ENCODE measurements at places on chromosomes 7 and 10.

- H3K36me3 ChIP-seq = no peaks in the 10 kb centered on the region
- no peak overlapping the region for H3K4me3 ChIP-seq
- no peak overlapping the region for H3K27ac ChIP-seq
- DNase-seq = no peak
- no peaks in the 10 kb centered on the region for H3K4me1 ChIP-seq
Measured at GRCh38 chr10:20993389-20993788, 96.3 kb upstream of the NEBL start.

GRCh38 chr7:1741751-1742554 is 71.9 kb downstream of the ELFN1 start:
- no peak for DNase-seq
- H3K27ac ChIP-seq = no peak overlapping the region

- H3K36me3 ChIP-seq = no peaks in the 10 kb centered on the region
- H3K27ac ChIP-seq = no peak overlapping the region
- no peaks in the 10 kb centered on the region for H3K4me1 ChIP-seq
- H3K27me3 ChIP-seq = peaks cover 3% of the 10 kb centered on the region
- no peak for DNase-seq
- no peak overlapping the region for H3K4me3 ChIP-seq
Measured at GRCh38 chr10:131433568-131433967, 122.0 kb upstream of the TCERG1L start.

DNA sequence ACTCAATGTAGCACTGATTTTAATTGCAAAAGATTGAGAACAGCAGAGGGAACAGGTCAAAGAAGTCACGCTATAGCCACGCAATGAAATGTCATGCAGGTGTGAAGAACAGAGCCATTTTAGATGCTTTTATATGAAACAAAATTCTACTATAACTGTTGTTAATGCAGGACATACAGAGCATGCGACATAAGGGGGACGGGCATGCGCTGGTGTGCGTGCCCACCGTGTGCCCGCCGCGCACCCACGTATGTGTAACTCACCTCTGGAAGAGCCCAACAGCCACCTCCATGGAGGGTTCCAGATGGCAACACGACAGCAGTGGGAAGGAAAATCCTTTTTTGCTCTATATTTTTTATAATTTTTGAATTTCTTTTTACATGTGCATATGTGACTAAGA is 410.0 kb upstream of the RNF32 start:
- no peak for DNase-seq
- no peak overlapping the region for H3K27ac ChIP-seq

DNA sequence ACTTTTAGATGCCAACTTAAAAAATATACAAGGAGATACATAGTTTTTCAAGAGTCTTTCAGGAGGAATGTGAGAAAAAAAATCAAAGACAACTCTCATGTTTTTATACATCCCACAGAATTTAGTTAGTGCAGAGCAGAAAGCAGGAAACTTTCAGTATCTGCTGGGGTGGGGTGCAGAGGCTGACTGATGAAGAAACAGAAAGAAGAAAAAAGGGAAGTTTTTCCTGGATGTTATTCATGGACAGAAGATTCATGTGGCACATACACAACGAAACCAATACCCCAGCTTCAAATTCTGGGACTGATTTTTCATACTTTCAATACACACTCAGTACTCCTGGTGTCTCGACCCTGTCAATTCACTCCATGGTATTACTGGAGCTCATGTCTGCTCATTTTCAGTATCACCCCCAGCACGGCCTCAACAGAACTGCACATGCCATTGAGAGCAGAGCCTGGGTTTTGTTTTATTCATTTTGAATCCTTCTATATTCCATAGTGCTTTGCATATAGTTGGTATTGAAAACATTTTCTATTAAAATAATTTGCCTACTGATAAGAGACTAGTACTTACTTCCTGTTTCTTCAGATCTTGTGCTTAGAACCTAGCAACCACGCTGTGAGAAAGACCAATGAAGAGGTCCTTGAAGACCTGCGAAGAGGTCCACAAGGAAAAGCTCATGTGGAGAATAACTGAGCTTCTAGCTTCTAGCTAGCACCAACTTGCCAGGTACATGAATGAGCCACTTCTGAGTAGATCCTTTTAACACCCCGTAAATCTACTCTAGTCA is 49.0 kb downstream of the NDUFB2 start:
- H3K4me3 ChIP-seq = no peak overlapping the region
- H3K27ac ChIP-seq = peak overlapping the region; percentile 31
- peaks cover 60% of the 10 kb centered on the region for H3K36me3 ChIP-seq
- H3K27me3 ChIP-seq = no peaks in the 10 kb centered on the region
- no peak for DNase-seq
- H3K4me1 ChIP-seq = peaks cover 12% of the 10 kb centered on the region

GRCh38 chr10:111109501-111110242 is 32.8 kb downstream of the ADRA2A start:
- no peak overlapping the region for H3K4me3 ChIP-seq
- no peaks in the 10 kb centered on the region for H3K4me1 ChIP-seq
- H3K27ac ChIP-seq = no peak overlapping the region

DNA sequence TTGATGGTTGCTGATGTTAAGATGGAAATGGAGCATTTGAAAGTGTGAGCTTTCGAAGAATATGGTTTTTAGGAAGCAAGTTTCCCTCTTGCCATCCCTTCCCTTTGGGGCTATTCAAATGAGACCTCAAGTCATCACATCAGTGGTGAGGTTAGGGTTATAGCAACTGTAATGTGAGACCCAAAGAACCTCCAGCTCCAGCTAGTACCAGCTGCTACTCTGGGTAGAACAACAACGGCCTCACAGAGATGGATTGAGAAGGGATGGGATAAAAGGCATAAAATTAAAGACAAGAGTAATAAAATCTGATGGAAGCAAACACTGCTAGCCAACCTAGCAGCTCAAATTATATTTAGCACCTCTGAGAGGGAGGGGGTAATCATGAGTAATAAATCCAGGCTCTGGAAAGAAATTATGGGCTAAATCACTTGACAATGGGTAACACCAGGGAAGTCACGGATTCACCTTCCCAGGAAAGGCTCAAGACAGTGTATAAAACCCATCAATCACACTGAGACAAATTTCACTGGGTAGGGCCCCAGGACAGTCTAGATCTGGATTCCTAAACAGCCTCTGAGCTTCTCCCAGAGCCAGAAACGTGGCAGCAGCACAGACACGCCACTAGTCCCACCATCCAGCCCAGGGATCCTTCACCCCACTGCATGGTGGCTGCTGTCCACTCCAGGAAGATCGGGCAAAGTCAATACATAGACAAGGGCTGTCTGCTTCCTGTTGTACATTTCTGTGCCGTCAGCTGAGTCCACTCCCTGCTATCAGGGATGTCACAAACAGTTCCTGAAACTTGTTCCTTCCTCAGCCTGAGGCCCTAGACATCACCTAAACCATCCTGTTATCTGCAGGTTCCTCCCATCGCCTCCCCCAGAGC is 151.1 kb downstream of the GFRA1 start:
- no peaks in the 10 kb centered on the region for H3K36me3 ChIP-seq
- no peak for DNase-seq
- no peak overlapping the region for H3K4me3 ChIP-seq
- no peaks in the 10 kb centered on the region for H3K4me1 ChIP-seq
- H3K27ac ChIP-seq = no peak overlapping the region

GRCh38 chr10:112945811-112946210 is 4.2 kb upstream of the TCF7L2 start:
- no peaks in the 10 kb centered on the region for H3K36me3 ChIP-seq
- H3K4me1 ChIP-seq = peaks cover 18% of the 10 kb centered on the region
- DNase-seq = no peak
- no peak overlapping the region for H3K27ac ChIP-seq

DNA sequence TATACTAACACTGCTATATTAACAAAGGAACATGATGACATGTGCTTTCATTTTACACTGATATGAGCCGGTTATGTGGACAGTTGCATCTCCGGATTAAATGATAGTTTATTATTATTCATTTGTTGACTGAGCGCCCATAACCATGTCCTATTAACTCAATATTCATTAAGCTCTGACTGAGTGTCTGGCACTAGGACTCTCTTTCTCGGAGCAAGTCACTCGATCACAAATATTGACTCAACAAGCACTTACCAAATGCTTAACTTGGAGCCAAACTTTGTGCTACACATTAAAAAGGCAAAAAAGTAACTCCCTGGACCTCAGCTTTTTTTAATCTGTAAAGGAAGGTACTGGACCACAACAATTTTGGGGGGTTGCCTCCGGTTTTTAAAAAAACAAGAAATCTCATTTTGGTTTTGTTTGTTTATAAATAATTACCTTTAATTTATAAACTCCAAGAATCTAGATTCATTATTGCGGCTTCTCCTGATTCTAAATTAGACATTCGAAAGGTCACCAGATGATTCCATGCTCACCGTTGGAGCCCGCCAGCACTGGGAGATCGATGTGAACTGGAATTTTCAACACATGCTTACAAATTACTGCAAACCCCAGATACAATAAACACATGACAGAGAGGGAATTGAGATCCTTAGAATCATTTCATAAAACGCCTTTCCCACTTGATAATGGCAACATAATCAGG is 8.9 kb upstream of the LYZL1 start:
- no peak overlapping the region for H3K27ac ChIP-seq
- H3K27me3 ChIP-seq = peaks cover 3% of the 10 kb centered on the region
- no peak overlapping the region for H3K4me3 ChIP-seq

DNA sequence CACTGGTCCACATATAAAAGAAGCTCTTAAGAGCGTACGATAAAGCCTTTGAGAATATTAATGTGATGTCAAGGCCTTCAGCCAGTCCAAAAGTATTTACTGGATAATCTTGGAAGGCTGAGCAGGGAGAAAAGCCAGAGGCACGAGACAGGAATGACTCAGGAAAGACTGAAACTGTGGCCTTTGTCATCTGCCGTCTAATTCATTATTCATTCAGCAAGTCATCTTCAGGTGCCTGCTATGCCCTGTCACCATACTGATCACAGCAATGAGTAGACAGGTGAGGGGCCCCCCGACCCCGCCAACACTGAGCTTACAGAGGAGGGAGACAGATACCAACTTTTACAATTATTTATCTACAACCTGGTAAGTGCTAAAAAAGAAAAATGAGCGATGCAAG is 78.9 kb downstream of the VOPP1 start:
- H3K27ac ChIP-seq = peak overlapping the region; percentile 32
- peaks cover 91% of the 10 kb centered on the region for H3K36me3 ChIP-seq
- peaks cover 10% of the 10 kb centered on the region for H3K4me1 ChIP-seq

DNA sequence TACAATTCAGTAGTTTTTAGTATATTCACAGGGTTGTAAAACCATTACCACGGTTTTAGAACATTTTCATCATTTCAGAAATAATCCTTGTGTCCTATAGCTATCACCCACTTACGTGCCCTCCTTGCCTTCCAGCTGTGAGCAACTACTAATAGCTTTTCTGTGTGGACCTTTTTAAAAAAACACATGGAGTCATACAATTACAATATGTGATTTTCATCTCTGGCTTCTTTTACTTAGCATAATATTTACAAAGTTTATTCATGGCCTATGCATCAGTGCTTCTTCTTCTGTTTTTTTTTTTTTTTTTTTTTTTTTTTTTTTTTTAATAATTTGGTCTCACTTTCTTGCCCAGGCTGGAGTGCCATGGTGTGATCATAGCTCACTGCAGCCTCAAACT is 76.1 kb downstream of the CDK14 start:
- H3K4me3 ChIP-seq = no peak overlapping the region
- no peaks in the 10 kb centered on the region for H3K36me3 ChIP-seq
- H3K4me1 ChIP-seq = peaks cover 16% of the 10 kb centered on the region
- no peaks in the 10 kb centered on the region for H3K27me3 ChIP-seq

GRCh38 chr7:155467846-155468784 is 10.2 kb downstream of the EN2 start:
- DNase-seq = no peak
- H3K27me3 ChIP-seq = peaks cover 72% of the 10 kb centered on the region
- H3K27ac ChIP-seq = no peak overlapping the region
- no peaks in the 10 kb centered on the region for H3K36me3 ChIP-seq
- peak overlapping the region; percentile 24 for H3K4me3 ChIP-seq

DNA sequence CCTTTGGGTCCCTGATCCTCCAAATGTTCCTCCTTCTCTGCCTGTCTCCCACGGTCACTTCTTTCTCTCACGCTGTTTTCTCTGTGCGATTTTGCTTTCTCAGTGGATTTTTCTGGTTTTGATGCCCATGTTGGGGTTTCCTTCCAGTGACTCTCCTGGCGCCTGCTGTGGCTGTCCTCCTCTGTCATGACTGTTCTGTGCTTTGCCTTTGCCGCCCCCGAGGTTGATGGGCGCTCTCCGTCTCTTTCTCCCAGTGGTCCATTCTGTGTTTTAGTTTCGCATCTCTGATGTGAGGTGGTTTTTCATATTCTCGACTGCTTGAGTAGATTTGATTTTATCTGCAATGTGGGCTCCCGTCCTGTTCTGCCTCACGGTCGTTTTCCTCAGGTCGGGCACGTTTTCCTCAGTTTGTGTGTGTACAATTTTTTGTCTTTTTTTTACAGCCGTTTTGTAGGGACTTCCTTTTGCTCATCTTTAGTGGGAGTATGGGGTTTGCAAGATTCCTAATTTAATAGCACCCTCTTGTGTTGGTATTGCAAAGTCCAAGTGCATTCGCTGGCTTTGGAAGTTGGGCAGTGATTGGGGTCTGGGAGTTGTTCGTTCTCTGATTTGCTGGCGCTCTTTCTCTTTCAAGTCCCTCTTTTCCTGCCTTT is 100.0 kb downstream of the INPP5A start:
- peak overlapping the region; percentile 1 for H3K27ac ChIP-seq
- DNase-seq = peak; percentile 14
- H3K36me3 ChIP-seq = peaks cover 7% of the 10 kb centered on the region
- H3K4me3 ChIP-seq = peak overlapping the region; percentile 59
- peaks cover 36% of the 10 kb centered on the region for H3K4me1 ChIP-seq

DNA sequence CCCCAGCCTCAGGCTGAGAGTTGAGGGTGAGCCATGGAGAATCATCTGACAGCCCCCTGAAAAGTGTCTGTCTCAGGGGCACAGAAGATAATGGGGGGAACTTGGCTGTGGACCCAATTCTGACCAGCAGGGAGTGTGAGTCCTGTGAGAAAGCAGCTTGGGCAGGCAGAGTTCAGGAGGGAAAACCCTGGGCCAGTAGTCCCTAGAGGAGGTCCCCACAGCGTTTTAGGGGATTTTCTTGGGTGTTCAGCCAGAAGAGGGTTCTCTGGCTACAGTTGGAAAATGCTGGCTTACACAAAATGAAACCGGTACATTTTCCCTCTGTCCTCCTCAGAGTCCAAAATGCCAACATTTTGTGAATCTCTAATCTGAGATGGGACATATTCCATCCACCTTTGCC is 35.8 kb upstream of the TRIM8 start:
- peaks cover 3% of the 10 kb centered on the region for H3K4me1 ChIP-seq
- no peak overlapping the region for H3K4me3 ChIP-seq
- H3K36me3 ChIP-seq = peaks cover 20% of the 10 kb centered on the region
- H3K27ac ChIP-seq = no peak overlapping the region
- no peaks in the 10 kb centered on the region for H3K27me3 ChIP-seq
- DNase-seq = no peak

- peaks cover 6% of the 10 kb centered on the region for H3K27me3 ChIP-seq
- no peaks in the 10 kb centered on the region for H3K4me1 ChIP-seq
- H3K36me3 ChIP-seq = no peaks in the 10 kb centered on the region
- H3K4me3 ChIP-seq = no peak overlapping the region
Measured at GRCh38 chr7:142405122-142405765, 147.4 kb upstream of the PRSS58 start.

DNA sequence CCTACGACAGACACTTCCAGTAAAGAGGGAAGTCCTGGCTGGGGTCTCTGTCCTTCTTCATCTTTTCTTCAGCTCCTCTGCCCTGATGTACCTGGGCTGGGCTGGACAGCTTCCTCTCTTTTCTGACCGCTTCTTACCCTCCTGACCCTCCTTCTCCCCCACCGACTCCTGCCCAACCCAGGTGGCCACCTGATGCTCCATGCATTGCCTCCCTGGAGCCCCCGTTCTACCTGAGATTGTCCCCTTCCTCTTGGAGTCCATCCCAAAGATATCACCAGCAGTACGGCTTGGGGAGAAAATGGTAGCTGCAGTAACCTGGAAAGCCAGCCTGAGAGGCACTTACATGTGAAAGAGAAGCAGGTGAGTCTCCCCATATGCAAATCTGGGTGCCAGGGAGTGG is 566.3 kb downstream of the TCERG1L start:
- H3K27me3 ChIP-seq = no peaks in the 10 kb centered on the region
- H3K4me3 ChIP-seq = no peak overlapping the region
- DNase-seq = no peak
- H3K4me1 ChIP-seq = no peaks in the 10 kb centered on the region

Data from activated B cell treated with CpG ODN at 0.5 μM for 24 hours (primary cell).